Stimulated activated CD8-positive, alpha-beta memory T cell treated with anti-CD3 and anti-CD28 coated beads, Interleukin-4, amount 100 ng/mL, for 1 hour (primary cell): ENCODE measurements at places on chromosomes 4 and X.

DNA sequence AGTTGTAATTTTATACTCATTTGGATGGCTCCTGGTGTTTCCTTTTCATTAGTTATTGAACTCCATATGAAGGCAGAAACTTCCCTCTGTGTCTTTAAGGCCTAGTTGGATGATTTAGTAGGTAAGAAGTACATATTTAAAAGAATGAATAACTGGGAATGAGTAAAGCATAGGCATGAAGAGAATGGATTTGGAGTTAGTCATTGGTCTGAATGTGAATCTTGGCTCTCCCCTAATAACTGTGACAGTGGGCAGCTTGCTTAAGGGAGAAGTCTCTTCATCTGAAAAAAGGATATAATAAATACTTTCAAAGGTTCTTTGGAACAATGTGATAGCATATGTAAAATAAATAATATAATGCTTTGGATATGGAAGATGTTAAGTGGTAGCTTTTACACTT, 13.2 kb downstream of the SNX25 start:
- no peak for DNase-seq

DNA sequence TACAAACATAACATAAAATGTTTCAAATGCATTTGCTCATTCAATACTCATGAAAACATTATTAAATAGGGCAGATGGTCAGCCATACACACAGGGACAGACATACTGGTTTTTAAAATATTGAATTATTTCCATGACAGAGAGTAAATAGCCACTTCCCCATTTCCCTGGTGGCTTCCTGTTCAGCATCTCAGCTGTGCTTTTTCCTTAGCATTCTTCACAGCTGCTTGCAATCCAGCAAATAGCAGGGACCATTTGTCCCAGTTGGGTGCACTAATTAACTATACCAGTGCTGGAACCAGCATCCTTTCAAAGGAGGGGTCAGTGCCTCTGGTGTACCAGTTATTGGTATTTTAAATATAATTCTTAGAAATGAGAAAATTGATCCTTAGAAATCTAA, 964.7 kb downstream of the RAB28 start:
- no peak for DNase-seq

DNA sequence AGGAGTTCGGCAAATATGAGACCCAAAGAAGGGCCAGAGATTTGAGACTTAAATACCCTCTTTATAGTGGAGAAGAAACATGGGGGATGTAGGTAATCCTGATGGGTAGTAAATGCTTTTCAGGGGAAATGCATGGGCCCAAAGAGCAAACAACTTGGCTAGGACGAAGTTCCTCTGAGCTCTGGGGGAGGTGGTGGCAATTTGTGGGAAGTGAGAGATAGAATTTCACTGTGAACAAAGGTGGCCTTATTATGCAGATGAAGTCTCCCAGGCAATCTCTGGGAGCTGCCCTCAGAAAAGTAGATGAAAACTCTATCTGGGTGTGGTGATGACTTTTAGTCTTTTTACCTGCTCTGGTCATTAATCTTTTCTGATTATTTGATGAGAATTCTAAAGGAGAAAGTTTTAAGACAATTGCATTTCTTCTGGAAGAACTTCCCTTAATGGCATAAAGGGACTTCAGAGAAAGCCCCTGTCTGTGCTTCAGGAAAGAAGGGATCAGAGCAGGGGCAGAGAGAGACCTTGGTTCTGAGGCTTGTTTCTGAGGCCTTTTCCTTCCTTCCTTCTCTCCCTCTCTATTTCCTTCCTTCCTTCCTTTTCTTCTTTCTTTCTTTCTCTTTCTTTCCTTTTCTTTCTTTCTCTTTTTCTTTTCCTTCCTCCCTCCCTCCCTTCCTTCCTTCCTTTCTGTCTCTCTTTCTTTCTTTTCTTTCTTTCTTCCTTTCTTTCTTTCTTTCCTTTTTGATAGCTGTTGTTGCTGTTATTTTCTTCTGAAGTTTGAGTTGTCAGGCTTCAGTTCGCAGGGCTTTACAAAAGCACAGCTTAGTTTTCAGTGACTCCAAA, 37.5 kb upstream of the MAOA start:
- no peak for DNase-seq

DNA sequence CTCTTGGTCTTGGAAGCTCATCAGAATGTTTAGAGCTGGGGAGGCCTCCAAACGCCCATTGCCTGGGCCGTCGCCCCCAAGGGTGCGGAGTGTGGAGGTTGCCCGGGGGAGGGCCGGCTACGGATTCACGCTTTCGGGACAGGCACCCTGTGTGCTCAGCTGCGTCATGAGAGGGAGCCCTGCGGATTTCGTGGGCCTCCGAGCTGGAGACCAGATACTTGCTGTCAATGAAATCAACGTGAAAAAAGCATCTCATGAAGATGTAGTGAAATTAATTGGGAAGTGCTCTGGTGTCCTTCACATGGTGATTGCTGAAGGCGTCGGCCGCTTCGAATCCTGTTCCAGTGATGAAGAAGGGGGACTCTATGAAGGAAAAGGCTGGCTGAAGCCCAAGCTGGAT, 23.3 kb downstream of the RGS12 start:
- no peak for DNase-seq
